ENCODE measurements at places on chromosomes 5 and 9.

- DNase-seq = no peak
Observed at GRCh38 chr5:75062925-75063531, 10.7 kb upstream of the GCNT4 start.

DNA sequence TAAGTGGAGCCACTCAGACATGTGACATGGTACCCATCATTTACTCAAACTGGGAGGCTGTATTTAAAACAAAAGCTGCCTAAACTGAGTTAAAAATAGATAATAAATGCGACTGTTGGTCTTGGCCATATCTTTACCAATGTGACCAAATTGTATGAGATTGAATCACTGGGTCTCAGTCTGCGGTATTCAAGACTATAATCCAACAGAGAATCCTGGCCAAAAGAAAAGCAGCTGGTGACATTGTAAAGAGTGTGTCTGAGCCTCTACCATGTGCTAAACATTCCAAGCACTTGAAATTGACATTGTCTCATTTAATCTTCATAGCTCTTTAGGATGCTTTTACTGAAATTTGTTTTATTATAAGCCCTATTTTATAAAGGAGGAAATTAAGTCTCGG lies 282.6 kb downstream of the ZNF608 start:
- DNase-seq = no peak

DNA sequence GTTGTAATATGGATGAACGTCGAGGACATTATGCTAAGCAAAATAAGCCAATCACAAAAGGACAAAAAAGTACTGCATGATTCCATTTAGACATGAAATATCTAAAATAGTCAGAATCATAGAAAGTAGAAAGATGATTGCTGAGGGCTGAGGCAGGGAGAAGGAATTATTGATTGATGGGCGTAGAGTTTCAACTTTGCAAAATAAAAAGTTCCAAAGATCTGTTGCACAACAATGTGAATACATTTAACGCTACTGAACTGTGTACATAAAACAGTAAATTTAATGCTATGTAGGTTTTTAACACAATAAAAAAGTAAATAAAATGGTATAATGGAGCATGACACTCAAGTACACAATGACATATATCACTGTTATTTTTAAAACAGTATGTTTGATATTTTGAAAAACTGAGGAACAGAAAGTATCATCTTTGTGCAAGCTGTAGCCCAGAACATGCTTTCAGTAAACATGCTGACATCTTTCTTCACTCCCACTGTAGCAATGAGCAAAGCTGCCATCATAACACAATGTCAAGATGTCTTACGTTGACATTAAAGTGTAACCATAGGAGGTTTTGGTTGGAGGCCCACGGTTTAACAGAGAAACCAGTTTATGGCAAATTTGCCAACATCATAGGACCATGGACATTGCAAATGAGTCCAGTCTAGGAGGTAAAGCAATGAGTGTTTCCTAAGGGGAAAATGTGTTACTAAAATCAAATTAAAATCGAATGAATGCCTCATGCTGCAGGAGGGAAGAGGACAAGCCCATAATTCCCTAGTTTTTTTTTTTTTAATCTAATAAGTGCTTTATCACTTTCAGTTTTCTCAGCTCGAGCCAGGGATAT lies 125.8 kb upstream of the SGCD start:
- DNase-seq = no peak

DNA sequence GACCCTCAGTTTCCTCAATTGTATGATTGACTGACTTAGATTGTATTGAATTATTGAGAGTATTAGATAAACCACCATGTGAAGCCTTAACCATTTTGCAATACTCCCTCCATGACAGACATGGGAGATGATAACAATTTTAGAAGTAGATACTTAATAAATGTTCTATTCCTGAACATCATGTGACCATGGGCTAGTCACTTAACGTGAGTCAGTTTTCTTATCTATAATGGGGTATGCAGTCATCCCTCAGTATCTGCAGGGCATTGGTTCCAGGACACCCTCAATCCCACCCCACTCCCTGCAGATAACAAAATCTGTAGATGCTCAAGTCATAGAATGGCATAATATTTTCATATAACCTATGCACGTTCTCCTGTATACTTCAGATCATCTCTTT lies 31.0 kb downstream of the SNX18 start:
- no peak for DNase-seq

- DNase-seq = no peak
Observed at GRCh38 chr5:178121391-178122276, 8.3 kb downstream of the N4BP3 start.

DNA sequence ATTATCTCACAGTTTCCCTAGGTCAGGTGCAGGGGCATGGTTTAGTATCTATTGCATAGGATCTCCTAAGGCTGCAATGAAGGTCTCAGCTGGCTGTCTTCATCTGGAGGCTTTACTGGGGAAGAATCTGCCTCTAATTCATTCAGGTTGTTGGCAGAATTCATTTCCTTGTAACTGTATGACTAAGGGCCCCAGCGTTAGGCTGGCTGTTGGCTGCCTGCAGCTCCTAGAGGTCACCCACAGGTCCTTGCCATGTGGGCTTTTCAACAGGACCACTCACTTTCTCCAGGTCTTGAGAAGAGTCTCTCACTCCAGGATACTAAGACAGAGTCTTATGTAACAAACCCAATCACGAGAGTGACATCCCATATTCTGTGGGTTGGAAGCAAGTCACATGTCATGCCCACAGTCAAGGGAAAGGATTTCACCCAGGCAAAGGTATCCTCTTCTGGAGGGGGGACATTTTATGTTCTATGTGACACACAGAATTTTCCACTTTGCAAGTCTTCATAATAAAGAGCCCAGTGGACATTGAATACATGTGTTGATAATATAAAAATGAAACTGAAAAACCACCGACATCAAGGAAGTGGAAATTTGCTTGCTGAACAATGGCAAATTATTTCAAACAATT lies 38.2 kb downstream of the HMHB1 start:
- DNase-seq = no peak

GRCh38 chr9:16561121-16561520 lies 309.3 kb downstream of the BNC2 start:
- DNase-seq = no peak

GRCh38 chr9:93949073-93949693 lies 6.0 kb downstream of the BARX1 start:
- DNase-seq = no peak

GRCh38 chr5:179162351-179163235 lies 102.4 kb downstream of the ZNF354C start:
- no peak for DNase-seq

DNA sequence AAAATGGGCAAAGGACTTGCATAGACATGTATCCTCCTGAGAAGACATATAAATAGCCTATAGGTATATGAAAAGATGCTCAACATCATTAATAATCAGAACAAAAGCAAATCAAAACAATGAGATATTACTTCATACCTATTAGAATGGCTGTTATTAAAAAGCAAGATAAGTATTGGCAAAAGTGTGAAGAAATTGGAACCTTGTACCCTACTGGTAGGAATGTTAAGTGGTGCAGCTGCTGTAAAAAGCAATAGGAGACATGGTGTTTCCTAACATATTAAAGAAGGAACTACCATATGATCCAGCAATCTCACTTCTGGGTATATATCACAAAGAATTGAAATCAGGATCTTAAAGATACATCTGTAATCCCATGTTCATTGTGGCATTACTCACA lies 69.8 kb upstream of the PRR16 start:
- no peak for DNase-seq

DNA sequence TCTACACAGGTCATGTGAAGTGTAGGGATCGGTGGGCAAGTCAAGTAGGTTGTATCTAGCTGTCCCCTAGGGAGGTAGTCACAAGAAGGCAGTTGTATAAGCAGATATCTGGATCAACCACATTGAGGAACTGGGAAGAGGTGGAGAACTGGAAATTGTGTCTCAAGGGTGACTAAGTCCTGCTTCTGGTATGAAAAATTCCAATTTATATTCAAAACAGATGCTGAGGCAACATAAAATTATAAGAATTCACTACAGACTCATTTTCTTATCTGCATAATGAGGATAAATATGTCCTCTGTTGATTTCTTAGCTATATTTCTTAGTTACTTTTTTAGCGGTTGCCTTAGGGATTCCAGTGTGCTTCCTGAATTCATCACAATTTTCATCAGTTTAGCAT lies 46.8 kb downstream of the GALNT12 start:
- DNase-seq = no peak

- DNase-seq = no peak
Observed at GRCh38 chr5:151758141-151758429, 346 bp downstream of the ATOX1 start.

DNA sequence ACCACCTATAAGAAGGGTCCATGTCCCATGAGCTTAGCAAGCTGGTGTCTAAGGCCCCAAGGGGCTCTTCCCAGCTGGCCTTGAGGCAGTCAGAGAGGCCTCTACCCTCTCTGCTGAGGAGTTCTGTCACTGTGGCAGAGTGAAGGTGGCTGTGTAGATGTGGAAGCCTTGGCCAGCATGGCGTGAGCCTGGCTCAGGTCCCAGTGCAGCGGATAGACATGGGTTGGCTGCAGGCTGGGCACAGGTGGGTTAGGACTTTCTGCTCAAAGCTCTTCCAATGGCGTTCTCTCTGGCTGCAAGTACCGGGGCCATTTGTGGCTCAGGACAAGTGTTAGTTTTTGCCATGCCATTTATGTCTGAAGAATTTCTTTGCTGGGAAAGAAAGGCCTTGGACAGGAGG lies 47.3 kb downstream of the JADE2 start:
- DNase-seq = no peak

DNA sequence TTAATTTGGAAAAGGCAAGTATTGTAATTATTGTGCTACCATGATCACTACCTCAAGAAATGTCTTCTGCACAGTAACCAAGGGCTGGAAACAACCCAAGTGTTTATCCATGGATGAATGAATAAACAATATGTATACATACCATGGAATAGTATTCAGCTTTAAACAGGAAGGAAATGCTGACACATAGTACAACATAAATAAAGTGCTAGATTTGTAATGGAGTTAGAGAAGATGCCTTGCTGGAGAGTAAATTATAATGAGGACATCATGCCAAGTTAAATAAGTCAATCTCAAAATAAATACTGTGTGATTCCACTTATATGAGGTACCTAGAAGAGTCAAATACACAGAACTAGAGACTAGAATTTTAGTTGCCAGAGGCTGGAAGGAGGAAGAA lies 160.0 kb downstream of the CCDC192 start:
- DNase-seq = no peak

GRCh38 chr5:143148771-143149170 lies 254.7 kb downstream of the NR3C1 start:
- no peak for DNase-seq

GRCh38 chr9:90019626-90020025 lies 414.8 kb downstream of the GADD45G start:
- DNase-seq = no peak

DNA sequence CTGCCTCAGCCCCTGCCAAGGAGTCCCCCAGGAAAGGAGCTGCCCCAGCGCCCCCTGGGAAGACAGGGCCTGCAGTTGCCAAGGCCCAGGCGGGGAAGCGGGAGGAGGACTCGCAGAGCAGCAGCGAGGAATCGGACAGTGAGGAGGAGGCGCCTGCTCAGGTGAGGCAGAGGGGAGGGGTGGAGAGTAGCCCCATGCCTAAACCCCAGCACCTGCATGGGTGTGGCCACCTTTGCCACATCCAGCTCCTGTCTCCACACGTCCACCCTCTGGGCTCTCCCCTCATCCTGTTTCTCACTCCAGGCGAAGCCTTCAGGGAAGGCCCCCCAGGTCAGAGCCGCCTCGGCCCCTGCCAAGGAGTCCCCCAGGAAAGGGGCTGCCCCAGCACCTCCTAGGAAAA lies 17.2 kb downstream of the TCOF1 start:
- no peak for DNase-seq

DNA sequence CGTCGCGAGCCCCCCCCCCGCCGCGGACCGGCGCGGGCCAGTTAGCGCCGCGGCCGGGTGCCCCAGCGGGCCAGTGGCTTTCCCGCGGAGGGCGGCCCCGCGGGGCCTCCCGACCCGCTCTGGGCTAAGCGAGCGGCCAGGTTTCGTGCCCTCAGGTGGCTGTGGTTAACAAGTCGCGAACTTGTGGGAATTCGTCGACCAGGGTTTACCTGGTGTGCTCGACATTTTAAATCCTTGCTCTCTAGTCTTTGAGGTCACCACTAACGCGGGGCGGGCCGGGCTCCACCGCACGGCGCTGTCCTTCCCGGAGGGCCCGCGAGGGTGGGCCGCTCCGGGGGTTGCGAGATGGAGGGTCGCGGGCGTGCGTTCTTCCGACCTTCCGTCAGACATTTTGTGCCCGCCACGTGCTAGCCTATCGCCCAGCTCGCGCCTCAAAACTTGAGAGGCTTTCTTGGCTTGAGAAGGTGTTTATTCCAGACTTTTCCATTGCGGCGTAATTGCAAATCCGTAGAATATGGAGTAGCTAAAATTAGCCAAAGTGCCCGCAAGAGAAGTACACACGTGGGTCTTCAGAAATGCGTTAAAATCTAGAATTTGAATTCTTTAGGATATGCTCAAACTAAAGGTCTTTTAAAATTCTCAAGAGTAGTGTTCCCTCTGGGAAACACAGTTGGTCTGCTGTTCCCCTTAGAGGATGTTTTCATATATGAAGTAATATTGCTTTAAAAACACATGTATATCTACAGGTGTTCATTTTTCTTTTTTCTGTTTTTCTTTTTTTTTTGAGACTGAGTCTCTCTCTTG lies 2.1 kb downstream of the ANP32B start:
- peak; percentile 11 for DNase-seq

- no peak for DNase-seq
Observed at GRCh38 chr9:128005923-128006322, 25.1 kb upstream of the EEIG1 start.

GRCh38 chr9:137987244-137988030 lies 109.9 kb downstream of the CACNA1B start:
- DNase-seq = no peak

DNA sequence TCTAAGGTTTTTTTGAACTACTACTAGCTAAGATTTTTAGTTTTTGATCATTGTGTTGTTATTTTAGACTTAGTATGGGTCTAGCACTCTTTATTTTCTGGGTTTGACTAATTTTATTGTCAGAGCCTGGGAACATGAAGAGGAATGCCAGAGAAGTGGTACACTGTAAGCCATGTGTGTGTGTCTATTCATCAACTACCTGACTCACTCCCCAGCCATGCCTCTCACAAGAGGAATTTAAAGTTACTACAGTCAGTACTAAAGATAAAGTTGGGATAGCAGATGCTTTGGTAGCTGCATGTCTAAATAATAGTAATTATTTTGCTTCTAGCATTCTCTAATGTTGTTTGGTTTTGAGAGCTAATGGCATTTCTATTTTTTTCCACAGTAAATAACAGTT lies 264.8 kb downstream of the CSNK1G3 start:
- DNase-seq = no peak
